ENCODE measurements at places on chromosomes 11 and 22. TPM values are rescaled to one million over a fixed set of nuclear protein-coding genes. Genes with fewer than 3 reads are reported as not detected.

KCNC1 gene
- not detected for total RNA-seq

GRAP2 gene
- total RNA-seq: not detected

DNA sequence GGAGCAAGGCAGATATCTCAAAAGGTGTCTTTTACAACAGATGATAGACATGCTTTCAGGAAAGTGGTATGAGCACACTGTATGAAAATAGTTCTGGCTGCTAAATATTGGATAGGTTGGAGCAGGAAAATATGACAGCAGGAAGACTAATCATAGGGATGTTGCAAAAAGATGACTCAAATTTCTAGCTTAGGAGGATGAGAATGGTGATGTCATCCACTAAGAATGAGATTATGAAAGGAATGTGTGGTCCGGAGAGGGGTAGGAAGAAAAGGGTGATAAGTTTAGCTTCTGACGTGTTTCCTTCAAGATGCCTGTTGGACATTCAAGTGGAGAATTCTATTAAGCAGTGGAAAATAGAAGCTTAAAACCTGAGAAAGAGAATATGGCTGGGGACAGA lies 46.4 kb downstream of the RCN1 start:
- no peak overlapping the region for H3K4me3 ChIP-seq
- no peaks in the 10 kb centered on the region for H3K36me3 ChIP-seq
- no peaks in the 10 kb centered on the region for H3K27me3 ChIP-seq
- H3K4me1 ChIP-seq: peaks cover 2% of the 10 kb centered on the region
- DNase-seq: no peak

MMP12 gene
- not detected for total RNA-seq

JAML gene
- total RNA-seq: not detected

DNA sequence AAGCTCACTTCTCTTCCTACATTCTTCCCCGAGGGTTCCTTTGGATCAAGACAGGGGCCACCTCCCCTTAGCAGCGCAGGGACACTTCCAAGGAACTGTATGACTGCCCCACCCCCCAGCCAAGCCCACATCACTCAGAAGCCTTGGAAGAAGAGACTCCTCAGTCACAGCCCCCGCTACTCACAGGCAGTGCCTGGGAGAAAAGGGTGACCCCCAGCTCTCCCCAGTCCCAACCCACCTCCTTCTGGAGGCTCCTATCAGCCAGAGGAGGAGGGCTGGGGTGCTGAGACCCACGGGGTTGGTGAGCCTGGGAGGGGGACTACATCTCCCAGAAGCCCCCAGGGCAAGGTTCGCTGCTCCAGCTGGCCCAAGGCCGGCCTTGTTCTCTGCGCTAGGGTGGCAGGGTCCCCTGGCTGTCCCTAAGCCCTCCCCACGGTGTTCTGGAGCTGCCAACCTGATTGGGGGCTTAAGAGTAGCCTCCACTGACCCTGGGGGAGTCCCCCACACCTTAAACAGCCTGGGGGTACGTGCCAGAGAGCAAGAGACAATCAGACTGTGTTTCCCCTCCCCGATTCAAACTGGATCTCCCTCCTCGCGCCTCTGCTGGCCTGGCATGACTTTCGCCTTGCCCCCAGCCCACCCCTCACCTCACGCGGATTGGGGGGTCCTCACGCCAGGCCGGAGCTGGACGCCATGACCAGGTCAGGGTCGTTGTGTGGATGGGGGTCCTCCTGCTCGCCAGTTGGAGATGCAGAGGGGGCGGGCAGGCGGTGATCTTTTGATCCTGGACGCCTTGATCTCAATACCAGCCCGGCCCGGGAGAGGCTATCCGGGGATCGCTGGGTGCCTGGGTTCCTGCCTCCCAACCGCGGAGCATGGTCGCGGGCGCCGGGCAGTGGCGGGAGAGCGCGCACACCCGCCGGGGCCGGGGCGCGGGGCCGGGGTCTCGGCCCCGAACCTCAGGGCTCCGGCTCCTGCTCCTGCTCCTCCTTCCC lies 838 bp downstream of the BCL9L start:
- H3K27ac ChIP-seq: peak overlapping the region; percentile 97
- H3K4me3 ChIP-seq: peak overlapping the region; percentile 98
- H3K36me3 ChIP-seq: no peaks in the 10 kb centered on the region
